ENCODE measurements at places on chromosomes 12 and 14.

GRCh38 chr12:69687390-69687789 lies 11.7 kb downstream of the BEST3 start:
- no peak for DNase-seq

- no peak for DNase-seq
Observed at GRCh38 chr14:96151242-96151641, 53.4 kb upstream of the BDKRB2 start.

- DNase-seq = peak; percentile 32
Observed at GRCh38 chr12:54988402-54989054, 4.0 kb upstream of the TESPA1 start.

DNA sequence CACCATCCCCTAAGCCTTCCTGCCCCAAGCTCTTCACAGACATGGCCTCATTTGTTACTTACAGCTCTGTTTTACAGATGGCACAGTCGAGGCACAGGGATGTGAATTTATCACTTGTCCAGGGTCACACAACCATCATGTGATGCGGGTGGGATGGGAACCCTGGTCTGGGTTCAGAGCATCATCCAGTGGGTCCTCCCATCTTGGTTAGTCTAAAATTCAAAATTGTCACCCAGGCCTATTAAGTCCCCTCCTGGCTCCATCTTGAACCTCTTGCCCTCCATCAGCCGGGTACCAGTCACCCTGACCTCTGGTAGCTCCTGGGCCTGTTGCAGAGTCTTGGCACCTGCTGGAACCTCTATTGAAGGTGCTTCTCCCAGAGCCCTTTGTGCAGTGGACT lies 52.9 kb downstream of the ACACB start:
- DNase-seq = no peak

- no peak for DNase-seq
Observed at GRCh38 chr12:70794131-70794530, 126.4 kb downstream of the PTPRR start.

DNA sequence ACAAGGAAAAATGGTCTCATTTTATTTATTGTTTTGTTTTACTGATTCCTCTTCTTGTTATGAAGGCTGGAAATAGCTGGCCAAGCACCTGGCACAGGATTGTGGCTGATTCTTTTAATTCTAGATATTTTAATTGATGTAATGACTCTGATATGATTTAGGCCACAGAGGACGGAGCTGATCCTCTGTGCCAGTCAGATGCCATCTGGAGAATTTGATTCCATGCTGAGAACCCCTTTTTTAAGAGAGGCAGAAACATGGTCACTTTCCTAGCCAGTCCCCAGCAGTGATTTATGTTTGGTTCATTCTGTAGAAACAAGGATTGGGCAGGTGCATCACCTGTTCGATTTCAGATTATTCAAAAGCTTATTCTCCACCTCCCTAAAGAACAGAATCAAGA lies 77.6 kb downstream of the STAB2 start:
- DNase-seq = no peak

GRCh38 chr12:91562476-91562875 lies 379.9 kb upstream of the DCN start:
- no peak for DNase-seq

DNA sequence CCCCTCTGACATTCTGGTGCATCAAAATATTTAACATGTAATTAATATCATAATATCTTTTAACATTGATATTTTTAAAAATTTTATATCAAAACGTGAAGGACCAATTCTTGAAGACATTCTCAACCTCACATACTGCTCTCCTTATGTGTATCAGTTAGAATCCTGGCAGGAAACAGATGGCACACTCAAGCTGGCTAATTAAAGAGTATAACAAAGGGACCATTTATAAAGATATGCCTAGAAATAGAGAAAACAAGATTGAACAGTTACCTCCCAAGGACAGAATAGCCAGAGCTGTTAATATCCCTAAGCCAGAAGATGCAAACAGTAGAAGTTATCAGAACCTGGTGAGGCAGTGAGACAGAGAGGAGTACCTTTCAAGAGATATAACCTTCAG lies 368.7 kb downstream of the NELL2 start:
- no peak for DNase-seq

DNA sequence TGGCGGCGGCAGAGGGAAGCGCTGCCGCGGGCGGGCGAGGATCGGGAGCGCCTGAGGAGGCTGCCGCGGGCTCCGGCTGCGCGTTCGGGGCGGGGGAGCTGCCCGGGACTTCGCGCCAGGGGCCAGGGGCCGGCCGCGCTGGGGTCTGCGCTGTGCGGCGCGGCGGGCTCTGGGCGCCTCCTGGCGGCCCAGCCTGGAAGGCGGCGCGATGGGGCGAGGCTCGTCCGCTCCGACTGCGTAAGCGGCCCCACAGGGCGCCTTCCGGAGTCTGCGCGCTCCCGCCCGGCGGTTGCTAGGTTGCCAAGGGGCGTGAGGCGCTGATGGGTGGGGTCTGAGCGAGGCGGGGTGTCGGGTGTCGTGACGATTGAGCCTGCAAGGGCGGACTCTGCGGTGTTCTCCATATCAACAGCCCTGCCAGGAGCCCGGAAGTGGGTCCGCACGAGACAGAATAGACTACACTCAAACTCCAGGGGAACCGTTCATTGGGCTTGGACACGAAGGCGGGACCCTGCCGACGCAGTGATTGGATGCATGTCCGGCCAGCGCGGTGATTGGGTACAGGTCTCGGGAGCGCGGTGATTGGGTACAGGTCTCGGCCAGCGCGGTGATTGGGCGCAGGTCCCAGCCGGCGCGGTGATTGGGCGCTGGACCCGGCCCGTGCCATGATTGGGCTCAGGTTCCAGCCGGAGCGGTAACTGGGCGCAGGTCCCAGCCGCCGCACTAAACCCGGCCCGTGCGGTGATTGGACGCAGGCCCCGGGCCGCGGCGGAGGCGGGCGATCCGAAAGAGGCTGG lies at the start of gene TEDC1:
TEDC1 (plus strand) TSS at position 675 of the 794 bp plus-strand sequence. CDS start 130 bp downstream, outside the sequence.
- DNase-seq = peak; percentile 100

DNA sequence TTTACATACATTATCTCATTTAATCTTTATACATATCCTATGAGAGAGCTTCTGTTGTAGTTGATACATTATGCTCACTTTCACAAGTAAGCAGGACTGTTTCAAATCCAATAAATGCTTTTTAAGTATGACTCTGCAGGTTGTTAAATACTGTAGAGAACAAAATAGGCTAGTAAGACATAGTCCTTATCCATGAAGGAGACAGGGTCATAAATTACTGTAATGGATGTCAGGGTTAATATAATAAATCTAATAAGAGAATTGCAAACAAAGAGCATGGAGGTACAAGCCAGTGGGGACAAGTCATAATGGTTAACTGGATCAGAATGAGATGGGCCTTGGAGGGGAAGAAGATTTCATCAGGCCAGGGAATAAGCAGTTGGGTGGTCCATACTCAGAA lies 303.8 kb upstream of the RGS6 start:
- DNase-seq = no peak
